Upper lobe of right lung (tissue), 1 donor: ENCODE measurements at places on chromosomes 1 and 21.

GRCh38 chr1:3879787-3880428, 20.2 kb downstream of the C1orf174 start:
- no peak for DNase-seq

DNA sequence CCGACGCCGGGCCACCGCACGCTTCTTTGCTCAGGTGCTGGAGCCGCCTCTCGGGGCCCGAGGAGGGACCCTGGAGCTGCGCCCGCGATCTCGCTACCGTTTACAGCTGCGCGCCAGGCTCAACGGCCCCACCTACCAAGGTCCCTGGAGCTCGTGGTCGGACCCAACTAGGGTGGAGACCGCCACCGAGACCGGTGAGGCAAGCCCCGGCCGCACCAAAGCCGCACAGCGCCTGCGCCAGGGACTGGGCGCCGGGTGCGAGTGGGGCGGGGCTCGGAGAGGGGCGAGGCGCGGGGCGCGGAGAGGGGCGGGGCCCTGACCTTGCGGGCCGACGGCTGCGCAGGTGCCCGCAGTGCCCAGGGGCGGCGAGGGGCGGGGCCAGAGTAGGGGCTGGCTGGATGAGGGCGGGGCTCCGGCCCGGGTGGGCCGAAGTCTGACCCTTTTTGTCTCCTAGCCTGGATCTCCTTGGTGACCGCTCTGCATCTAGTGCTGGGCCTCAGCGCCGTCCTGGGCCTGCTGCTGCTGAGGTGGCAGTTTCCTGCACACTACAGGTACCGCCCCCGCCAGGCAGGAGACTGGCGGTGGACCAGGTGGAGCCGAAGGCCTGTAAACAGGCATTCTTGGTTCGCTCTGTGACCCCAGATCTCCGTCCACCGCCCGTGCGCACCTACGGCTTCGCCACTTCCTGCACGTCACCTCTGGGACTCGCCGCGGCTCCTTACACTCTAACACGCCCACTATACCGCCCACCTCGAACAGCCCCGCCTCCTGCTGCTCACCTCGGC, 9.8 kb upstream of the CDC20 start:
- DNase-seq, result peak; percentile 95

GRCh38 chr1:243713470-243714186, 136.4 kb downstream of the AKT3 start:
- DNase-seq, result no peak

DNA sequence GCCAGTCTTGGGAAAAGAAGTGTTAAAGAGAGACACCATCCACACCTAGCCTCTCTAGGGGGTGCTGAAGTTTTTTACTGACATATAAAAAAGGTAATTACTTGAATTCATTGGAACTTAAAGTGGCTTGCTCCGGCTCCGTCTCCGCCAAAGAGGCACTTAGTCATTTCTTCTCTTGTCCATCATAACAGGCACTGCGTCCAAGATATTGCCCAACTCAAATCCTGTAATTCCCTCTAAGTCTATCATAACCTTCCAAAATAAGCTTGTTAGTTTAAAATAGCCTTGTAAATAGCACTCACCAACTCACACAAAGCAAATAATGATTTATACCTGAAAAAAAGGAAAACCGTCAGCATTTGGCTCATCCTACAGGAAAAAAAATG, 160.5 kb downstream of the ZBTB18 start:
- DNase-seq, result no peak

- no peak for DNase-seq
Observed at GRCh38 chr1:220149742-220150141, 55.8 kb downstream of the IARS2 start.

DNA sequence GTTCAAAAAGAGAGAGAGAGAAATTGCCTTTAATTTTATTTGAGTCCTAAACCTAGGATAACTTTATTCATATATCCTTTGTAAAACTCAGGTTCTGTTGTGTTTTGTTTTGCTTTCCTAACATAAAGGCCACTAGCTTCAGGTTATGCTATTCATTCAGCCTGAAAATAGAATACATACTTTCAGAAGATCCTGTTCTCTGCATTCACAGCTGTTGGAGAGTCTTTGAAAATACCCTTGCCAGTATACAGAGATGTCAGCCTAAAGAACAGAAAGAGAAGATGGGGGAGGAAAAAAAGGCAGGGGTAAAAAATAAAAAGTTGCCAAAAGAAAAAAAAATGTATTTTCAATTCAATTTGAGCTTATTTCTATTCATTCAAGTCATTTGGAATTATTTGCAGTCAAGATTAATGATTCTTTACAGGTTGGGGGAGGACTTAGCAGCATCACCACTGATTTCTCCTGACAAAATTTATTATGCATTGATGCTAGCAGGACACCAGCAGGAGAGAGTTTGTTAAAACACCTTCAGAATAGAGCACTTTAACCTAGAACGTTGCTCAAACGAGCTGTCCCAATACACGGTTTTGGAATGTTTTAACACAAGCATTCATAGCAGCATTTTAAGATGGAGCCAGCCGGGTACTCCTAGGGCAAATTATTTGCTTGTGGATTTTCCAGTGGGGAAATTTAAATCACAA, 318.5 kb downstream of the NTNG1 start:
- no peak for DNase-seq
